ENCODE measurements at places on chromosomes 11 and 22. TPM values are rescaled to one million over a fixed set of nuclear protein-coding genes. Genes with fewer than 3 reads are reported as not detected.
A peak's percentile ranks its signal among the peaks of the same experiment; 100 is the strongest.

Gene ELMOD1
- 3.2 TPM for total RNA-seq

Gene FKBP2
- total RNA-seq = 53.0 TPM

Gene POLR2L
- total RNA-seq = 63.0 TPM

GRCh38 chr22:28608546-28608945 is 71.1 kb downstream of the TTC28 start:
- no peak for DNase-seq
- H3K36me3 ChIP-seq = no peaks in the 10 kb centered on the region
- no peaks in the 10 kb centered on the region for H3K27me3 ChIP-seq
- no peak overlapping the region for H3K4me3 ChIP-seq

DNA sequence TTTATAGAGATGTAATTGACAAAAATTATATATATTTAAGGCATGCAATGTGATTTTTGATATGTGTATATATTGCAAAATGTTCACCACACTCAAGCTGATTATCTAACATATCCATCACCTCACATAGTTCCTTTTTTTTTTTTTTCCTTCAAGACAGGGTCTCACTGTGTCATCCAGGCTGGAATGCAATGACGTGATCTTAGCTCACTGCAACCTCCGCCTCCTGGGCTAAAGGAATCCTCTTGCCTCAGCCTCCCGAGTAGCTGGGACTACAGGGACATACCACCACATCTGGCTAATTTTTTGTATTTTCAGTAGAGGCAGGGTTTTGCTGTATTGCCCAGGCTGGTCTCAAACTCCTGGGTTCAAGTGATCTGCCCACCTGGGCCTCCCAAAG is 65.1 kb upstream of the SLC35C1 start:
- DNase-seq = no peak
- no peak overlapping the region for H3K27ac ChIP-seq
- peaks cover 4% of the 10 kb centered on the region for H3K4me1 ChIP-seq
- H3K36me3 ChIP-seq = no peaks in the 10 kb centered on the region
- H3K4me3 ChIP-seq = no peak overlapping the region

- H3K36me3 ChIP-seq = peaks cover 53% of the 10 kb centered on the region
- no peak for DNase-seq
- H3K4me3 ChIP-seq = no peak overlapping the region
- H3K27ac ChIP-seq = peak overlapping the region; percentile 41
- H3K27me3 ChIP-seq = no peaks in the 10 kb centered on the region
Measured at GRCh38 chr11:118899706-118900360, 16.1 kb downstream of the CXCR5 start.

GRCh38 chr11:27004103-27004502 is 10.2 kb downstream of the FIBIN start:
- H3K4me1 ChIP-seq = peaks cover 7% of the 10 kb centered on the region
- no peaks in the 10 kb centered on the region for H3K27me3 ChIP-seq
- H3K36me3 ChIP-seq = no peaks in the 10 kb centered on the region
- H3K27ac ChIP-seq = no peak overlapping the region

- no peak for DNase-seq
- no peak overlapping the region for H3K27ac ChIP-seq
- no peaks in the 10 kb centered on the region for H3K36me3 ChIP-seq
Measured at GRCh38 chr22:16915701-16916100, 90.5 kb upstream of the XKR3 start.

DNA sequence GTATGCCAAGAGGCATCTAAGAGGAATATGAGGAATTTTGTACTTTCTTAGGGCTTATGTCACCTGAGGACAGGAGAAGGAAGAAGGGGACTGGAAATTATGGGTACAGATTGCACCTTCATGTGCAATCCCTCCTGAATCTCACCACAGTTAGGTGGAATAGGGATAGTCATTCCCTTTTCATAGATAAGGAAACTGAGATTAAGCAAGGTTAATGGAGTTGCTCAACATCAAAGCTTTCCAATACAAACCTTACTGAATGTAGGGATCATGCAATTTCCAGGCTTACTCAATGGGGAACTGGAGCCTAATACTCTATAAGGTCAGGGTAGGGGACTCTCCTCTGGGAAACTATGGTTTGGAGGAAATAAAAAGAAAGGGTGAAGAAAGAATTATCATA is 133.0 kb downstream of the C11orf87 start:
- no peak for DNase-seq
- H3K4me1 ChIP-seq = no peaks in the 10 kb centered on the region
- no peaks in the 10 kb centered on the region for H3K27me3 ChIP-seq
- no peak overlapping the region for H3K4me3 ChIP-seq
- H3K27ac ChIP-seq = no peak overlapping the region
- H3K36me3 ChIP-seq = no peaks in the 10 kb centered on the region

GRCh38 chr11:12673601-12673923 is 659 bp upstream of the TEAD1 start:
- no peak for DNase-seq
- H3K4me1 ChIP-seq = peaks cover 7% of the 10 kb centered on the region
- peak overlapping the region; percentile 90 for H3K27ac ChIP-seq
- H3K36me3 ChIP-seq = no peaks in the 10 kb centered on the region
- H3K4me3 ChIP-seq = peak overlapping the region; percentile 86
- no peaks in the 10 kb centered on the region for H3K27me3 ChIP-seq

DNA sequence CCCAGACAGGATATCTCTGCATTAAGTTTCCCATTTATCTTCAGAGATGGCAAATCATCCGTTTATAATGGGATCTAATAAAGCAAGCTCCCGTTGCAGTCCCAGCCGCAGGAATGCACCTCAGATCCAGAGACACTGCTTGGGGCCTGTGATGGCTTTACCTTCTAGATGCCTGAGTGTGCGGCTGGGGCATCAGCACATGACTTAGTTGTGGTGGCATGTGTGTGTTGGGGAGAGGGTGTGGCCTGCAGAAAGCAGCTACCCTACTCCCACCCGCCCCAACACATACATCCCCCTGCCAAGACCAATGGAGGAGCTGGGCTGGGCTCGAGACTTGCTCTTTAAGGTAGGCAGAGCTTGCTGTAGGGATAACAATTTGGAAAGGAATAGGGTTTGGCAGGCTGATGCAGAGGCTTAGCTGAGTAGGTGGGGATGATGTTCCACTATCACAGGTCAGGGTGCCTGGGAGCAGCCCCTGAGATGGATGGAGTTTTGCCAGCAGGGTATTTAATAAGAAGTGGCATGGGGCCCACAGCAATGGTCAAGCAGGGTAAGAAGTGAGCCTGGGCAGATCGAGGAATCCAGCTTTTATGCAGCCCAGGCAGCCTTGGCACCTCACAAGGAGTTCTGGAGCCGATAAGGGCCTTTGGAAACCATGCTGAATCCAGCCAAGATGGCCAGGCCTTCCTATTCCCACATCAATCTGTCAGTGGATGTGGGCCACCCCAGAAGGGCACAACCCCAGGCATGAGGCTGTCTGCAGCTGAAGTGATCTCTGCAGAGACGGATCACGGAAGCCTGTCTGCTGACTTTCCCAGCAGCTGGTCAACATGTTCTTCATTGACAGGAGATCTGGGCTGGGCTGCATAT is 601.3 kb downstream of the BUD13 start:
- H3K27me3 ChIP-seq = no peaks in the 10 kb centered on the region
- H3K4me3 ChIP-seq = no peak overlapping the region
- no peak overlapping the region for H3K27ac ChIP-seq

GRCh38 chr11:19978668-19979518 is 181.4 kb downstream of the DBX1 start:
- H3K4me3 ChIP-seq = no peak overlapping the region
- peak overlapping the region; percentile 75 for H3K27ac ChIP-seq

DNA sequence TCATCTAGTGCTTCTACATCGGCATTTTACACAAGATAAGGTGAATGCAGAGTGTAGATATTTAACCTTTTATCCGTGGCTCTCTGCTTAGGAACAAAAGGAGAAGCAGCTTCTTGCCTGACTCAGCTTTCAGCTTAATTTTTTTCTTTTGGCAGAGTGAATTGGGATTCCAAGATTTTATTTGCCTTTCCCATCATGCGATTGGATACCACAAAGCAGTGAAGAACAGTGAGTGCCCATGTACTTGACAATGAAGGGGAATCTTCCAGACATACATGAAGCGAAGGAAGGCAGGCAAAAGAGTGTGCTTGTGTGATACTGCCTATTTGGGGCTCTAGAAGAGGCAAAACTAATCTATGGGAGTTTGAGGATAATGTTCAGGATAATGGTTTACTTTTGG is 17.0 kb upstream of the CHKA start:
- H3K4me3 ChIP-seq = no peak overlapping the region
- no peaks in the 10 kb centered on the region for H3K27me3 ChIP-seq
- H3K36me3 ChIP-seq = no peaks in the 10 kb centered on the region
- no peaks in the 10 kb centered on the region for H3K4me1 ChIP-seq
- no peak for DNase-seq

- no peak overlapping the region for H3K4me3 ChIP-seq
- DNase-seq = no peak
- no peaks in the 10 kb centered on the region for H3K27me3 ChIP-seq
- H3K36me3 ChIP-seq = peaks cover 5% of the 10 kb centered on the region
- peaks cover 28% of the 10 kb centered on the region for H3K4me1 ChIP-seq
- peak overlapping the region; percentile 75 for H3K27ac ChIP-seq
Measured at GRCh38 chr11:8731647-8732323, 49.2 kb downstream of the RPL27A start.

GRCh38 chr11:57427727-57428082 is 784 bp upstream of the SLC43A3 start:
- peak overlapping the region; percentile 73 for H3K4me3 ChIP-seq
- DNase-seq = no peak
- H3K27ac ChIP-seq = peak overlapping the region; percentile 98
- H3K27me3 ChIP-seq = no peaks in the 10 kb centered on the region
- no peaks in the 10 kb centered on the region for H3K36me3 ChIP-seq

Measured in thoracic aorta (tissue), 2 donors.